Breast epithelium (tissue), 4 donors: ENCODE measurements at places on chromosomes 1 and 21. TPM values are rescaled to one million over a fixed set of nuclear protein-coding genes. Genes with fewer than 3 reads are reported as not detected.

Gene KLF17
- not detected for total RNA-seq

GRCh38 chr1:204476563-204476962, 18.0 kb downstream of the PIK3C2B start:
- no peak for DNase-seq

DNA sequence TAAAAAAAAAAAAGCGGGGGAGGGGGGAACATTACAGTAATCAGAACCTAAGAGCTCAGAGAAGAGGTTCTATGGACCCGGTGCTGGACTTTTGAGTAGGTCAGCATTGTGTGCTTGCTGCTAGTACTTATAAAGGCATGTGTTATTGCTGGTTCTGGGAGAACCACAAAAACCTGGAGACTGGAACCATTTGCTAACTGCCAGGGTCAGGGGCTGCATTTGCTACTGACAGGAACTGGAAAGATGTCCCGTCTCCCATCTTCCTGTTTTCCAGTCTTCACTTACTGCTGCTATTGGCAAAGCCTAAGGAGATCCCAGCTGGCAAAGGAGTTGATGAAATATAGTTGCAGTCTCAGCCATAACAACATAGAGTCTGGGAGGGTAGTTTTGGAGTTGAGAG, 4.3 kb downstream of the RNF2 start:
- no peak for DNase-seq

DNA sequence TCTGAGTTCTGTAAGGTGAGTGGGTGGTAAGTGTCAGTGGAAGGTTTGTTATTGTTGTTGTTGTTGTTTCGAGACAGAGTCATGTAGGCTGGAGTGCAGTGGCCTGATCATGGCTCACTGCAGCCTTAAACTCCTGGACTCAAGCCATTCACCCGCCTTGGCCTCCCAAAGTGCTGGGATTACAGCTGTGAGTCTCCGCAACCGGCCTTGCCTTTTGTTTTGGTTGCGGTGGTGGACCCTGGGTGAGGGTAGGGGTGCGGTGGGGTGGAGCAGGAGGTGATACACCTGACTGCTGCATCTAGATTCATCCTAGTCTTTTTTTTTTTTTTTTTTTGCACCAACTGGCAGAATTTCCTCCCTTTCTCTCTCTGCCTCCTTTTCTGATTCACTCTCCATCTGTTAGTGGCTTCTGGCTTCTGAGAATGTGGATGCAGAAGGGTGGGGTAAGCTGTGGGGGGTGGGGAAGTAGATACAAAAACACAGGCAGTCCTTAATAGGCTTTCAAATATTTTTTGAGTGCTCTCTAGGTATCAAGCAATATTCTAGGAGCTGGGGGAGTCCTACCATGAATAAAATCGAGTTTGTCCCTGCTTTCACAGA, 4.6 kb upstream of the GMEB1 start:
- no peak for DNase-seq

Gene CFHR3
- total RNA-seq, result not detected

DNA sequence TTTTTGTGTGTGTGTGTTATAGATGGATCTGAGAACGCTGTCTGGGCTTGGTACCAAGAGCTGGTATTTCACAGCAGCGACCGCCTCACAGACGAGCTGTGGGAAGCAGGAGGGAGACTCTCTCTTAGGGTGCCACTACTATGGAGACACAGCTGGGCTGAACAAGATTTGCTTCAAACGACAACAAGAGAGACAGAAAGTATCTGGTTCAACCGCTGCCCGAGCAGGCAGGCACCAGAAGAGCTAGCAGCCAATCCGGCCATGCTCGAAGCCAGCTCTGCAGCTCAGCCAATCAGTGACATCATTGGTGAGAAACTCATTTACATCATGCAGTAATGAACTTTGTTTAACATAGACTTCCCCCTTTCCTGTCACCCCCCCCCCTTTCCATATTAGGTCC, 341.3 kb downstream of the USP25 start:
- DNase-seq, result no peak

GRCh38 chr1:42660907-42661500, 2.8 kb downstream of the PPIH start:
- DNase-seq, result no peak

DNA sequence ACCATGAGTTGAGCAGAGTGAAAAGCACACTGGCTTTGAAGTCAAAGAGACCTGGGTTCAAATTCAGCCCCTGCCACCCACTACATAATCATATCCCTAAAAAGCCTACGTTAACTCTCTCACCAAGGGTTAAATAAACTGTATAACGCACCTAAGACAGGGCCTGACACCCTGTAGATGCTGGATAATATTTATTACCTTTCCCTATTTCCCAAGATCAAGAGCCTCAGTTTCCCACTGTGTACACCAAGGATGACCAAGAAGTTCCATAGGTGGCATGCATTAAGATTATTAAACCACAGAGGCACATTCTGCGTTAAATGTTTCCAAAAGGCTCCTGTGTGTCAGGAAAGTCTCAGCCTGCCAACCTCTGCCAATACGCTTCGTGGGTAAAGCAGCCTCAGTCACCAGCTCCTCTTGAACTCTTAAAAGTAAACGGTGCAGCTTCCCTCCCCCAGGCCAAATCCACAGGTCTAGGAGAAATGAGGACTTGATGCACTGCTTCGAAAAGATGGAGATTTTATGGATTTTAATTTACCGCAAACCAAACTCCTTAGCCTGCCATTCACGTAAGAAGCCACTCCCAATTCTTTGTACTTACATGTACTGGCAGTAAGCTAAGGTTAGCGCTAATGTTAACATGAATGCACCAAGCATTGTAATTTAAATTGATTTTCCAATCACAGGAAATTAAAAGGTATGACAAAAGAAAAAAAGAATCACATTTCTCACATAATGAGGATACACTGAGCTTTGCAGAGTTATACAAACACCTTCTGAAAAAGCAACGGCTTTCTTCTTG, 2.6 kb downstream of the USP24 start:
- DNase-seq, result no peak

- DNase-seq, result no peak
Observed at GRCh38 chr21:39314143-39315027, 953 bp upstream of the BRWD1 start.

Gene SLAMF9
- not detected for total RNA-seq
